ENCODE measurements at places on chromosomes 1 and 21.

DNA sequence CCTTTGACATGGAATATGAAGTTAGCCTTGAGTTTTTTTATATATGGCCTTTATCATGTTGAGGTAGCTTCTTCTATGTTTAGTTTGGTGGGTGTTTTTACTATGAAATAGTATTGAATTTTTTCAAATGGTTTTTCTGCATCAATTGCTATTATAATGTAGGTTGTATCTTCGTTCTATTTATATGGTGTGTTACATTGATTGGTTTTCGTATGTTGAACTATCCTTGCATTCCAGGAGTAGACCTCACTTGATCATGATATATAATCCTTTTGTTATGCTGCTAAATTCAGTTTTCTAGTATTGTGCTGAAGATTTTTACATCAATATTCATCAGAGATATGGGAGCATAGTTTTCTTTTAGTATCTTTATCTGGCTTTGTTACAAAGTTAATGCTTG lies 55.8 kb downstream of the C1orf198 start:
- DNase-seq, result no peak

DNA sequence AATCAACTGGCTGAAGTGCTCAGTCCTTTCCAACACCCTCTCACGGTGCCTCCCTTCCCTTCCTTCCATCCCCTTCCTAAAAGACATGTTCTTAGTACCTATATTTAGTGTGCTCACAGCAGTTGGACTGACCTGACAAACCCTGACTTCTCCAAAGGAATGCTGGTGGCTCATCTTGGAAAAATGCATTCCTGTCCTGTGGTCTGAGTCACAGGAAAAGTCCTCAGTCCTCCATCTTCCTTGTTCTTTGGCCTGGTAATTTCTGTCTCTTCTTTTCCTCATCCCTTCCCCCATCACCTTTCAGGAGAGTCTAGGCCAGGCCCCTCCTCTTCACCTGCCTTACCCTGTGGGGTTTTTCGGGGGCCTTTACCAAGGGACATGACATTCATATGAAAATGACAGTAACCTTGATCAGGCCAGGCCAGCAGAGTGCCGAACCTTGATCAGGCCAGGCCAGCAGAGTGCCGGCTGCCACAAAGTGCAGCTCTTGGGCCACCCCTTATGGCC lies 7.2 kb downstream of the ATP1B1 start:
- DNase-seq, result peak; percentile 71

DNA sequence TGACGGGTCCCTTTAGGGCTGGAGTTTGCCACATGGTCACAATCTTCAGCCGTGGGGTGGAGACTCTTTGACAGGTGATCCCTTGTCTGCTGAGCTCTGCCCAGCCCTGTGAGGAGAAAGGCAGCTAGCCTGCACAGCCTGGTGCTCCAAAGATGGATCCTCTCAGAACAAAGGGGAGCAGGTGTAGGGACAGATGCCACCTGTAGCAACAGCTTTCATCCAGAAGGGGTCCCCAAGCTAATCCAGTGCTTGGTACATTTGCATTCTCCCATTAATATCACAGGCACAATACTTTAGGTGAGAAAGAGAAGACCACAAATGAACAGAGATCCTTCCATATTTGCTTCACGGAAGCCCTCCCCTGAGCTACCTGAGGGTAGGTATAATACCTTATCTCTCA lies 93.2 kb downstream of the CCDC185 start:
- no peak for DNase-seq

GRCh38 chr1:226487921-226488320 lies 60.6 kb upstream of the STUM start:
- peak; percentile 56 for DNase-seq

GRCh38 chr1:1425753-1426495 lies 4.8 kb upstream of the ANKRD65 start:
- no peak for DNase-seq

DNA sequence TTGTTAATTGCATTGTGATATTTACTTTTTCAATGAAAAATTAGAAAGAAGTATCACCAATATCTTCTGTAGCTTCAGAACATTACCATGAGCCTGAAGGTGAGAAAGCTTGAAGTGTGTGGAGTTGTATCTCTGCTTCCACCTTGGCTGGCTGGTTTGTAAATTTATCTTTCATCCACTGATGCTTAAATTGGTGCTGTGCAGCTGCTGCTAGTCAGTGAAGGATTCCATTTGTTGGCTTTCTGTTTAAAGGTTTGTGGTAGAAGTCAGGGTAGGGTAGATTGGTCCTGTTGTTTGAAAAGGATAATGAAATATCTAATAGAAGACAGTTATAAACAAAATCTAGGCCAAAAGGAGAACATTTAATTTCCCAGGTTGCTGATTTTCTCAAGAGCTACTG lies 105.7 kb downstream of the C1orf21 start:
- no peak for DNase-seq

DNA sequence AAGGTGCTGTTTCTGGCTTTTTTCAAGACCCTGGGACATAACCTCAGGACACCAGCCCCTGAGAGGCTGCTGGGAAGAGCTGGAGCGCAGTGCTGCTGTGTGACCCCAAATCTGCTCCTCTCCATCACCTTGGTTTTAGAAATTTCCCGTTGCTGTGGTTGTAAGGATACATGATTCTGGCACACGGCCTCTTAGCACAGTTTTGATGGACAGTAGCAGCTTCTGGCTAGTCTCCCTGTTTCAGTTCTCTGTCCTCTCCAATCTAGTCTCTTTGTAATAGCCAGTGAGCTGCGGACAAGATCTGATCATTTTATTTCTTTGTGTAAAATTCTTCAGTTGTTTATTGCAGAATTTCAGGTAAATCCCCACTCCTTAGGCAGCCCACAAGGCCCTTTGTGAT lies 3.1 kb downstream of the CLIC6 start:
- DNase-seq, result no peak

- no peak for DNase-seq
Observed at GRCh38 chr1:201183209-201183608, 7.4 kb upstream of the IGFN1 start.

DNA sequence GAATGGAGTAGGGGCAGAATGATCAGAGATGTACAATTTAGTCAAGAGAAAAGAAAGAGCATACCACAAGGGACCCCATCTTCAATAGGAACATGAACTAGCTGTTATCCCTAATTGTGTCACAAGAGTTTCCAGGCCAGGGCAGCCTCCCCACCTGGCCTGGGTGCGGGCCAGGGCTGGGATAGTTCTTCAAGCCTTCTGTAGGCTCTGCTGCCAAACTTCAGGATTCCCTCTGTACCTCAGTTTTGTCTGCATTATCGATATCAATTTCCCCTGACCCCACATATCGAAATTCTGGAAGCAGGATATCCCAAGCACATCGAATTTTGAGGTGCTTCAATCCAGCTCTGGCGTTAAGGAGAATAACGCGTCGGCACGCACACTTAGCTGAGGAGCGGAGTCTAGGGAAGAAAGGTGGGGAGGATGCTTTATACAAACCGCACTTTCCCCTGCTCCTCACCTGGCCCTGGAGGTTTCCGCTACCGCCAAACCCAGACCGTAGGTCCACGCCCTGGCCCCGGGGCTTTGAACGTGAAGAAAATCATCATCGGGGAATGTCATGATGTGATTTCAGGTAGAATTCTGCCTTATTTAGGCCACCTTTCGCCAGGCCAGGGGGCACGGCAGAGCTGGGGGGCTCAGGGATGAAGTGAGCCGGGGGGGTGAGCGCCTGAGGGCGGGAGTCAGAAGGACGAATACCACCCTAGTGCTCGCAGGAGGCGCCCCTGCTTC lies 7.4 kb downstream of the HLX start:
- no peak for DNase-seq

DNA sequence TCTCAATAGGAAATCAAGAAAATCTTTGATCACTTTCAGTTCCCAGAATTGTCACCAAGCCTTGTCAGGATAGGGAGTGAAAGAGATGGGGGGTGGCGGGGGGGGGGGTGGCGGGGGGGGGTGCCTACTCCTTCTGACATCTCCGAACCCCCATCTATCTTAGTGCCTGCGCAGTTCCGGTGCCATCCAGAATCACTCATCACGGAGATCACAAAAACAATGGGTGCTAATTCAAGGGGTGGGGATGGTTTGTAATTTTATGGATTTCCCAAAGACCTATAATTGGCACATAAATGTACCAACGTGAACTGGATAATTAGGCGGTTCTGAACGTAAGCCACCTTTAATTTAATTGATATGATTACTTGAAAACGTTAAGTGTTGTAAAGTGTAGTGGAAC lies 2.1 kb downstream of the DAB1 start:
- DNase-seq, result no peak

DNA sequence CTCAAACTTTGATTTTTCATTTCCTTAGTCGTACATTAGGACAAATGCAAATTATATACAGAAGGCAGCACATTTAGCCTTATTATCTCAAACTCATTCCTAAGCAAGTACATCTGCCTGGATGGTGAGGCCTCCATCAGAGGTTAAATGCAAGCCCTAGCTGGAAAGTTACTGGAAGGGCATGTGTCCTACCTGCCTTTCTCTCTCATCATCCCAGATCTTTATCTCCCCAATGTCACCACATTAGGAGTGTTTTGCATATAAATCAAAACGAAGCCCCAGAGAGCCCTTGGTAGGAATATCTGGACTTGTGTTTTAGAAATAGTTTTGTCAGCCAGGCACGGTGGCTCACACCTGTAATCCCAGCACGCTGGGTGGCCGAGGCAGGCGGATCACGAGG lies 35.0 kb downstream of the APP start:
- DNase-seq, result no peak

- no peak for DNase-seq
Observed at GRCh38 chr1:247110627-247111258, 6.6 kb upstream of the ZNF669 start.

- no peak for DNase-seq
Observed at GRCh38 chr1:115337276-115337632, 795 bp downstream of the NGF start.

DNA sequence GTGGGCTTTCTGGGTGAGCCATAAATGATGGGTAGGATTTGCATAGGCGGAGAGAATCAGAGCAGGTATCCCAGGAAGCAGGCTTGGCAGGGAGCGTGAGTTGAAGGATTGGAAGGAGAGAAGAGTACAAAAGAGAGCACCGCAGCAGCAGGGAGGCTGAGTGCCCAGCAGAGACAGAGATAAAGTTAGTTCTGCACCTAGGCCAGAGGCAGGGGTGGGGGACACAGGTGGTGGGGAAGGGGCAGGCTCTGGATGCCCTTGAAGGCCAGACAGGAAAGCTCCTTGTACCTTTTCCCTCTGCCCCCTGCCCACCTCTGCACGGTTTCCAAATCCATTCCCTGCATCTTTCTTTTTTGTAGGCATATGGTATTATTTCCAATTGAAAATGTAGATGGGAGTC lies 33.0 kb upstream of the TRABD2B start:
- no peak for DNase-seq

GRCh38 chr1:206568256-206568655 lies 44.0 kb downstream of the EIF2D start:
- no peak for DNase-seq

DNA sequence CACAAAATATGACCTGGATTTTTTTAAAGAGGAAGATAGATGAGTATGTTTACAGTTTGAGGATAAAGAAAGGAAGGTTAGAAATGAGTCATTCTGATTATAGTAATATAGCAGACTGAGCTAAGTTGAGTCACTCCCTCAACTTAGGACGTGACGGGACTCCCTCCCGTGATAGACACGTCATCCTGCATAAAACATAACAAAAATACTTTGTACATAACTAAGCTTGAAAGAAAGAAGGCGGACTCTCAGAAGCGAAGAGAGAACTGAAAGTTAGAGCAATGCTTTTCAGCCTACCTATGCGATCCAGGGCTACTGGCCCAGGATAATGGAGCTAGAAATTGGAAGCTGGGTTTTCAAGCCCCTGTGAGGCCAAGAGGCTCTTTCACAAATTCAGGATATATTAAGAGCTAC lies 53.0 kb upstream of the DESI2 start:
- DNase-seq, result peak; percentile 76

- no peak for DNase-seq
Observed at GRCh38 chr1:1290238-1290731, 10.0 kb downstream of the SCNN1D start.

GRCh38 chr1:185015631-185016030 lies 29.7 kb upstream of the RNF2 start:
- DNase-seq, result no peak

- DNase-seq, result no peak
Observed at GRCh38 chr1:229119876-229120275, 151.0 kb upstream of the RAB4A start.

- DNase-seq, result no peak
Observed at GRCh38 chr1:221630236-221630635, 111.7 kb downstream of the DUSP10 start.

DNA sequence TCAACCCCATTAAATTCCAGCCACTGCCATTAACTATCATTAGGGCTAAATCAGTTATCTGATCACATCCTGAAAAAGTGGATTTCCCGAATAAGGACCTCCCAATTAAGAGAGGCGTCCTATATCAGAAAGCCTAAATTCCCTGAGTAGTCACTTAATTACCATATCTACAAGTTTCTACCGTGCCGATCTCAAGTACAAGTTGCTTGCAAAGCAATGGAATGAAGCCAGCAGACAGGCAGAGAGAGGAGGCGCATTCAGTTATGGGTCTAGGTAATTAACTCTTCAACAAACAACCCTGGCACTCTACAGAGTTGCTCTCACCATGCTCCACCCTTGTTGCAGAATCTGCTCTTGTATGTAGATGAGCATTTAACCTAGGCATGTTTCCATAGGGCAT lies 494.6 kb upstream of the RUNX1 start:
- DNase-seq, result no peak

DNA sequence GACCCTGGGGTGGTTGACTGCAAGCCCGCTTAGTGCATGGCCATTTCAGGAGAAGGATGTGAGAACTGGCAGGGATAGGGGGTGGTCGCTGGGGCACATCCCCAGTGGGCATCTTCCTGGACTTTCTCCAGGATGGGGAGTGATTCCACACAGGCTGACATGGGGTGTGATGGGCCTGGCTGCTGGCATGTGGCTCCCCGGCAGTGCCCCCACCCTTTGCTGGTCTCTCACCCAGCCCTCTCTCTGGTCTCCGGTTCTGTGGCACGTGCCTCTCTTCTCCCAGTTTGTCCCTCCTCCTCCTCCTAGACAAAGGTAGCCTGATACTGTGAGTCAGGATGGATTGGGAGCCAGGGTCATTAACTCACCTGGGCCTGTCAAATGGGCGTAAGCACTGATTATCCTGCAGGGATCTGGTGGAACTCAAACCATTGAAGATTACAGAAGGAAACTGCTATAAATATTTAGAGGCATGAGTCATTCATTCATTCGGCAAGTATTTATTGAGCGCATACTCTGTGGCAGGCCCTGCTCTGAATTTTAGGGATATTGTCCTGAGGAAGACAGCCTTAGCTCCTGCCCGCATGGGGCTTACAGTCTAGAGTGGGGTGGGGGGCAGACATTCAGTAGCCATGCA lies 23.6 kb upstream of the EPS8L3 start:
- no peak for DNase-seq
